ENCODE measurements at places on chromosomes 6 and 20. TPM values are rescaled to one million over a fixed set of nuclear protein-coding genes. Genes with fewer than 3 reads are reported as not detected.

DNA sequence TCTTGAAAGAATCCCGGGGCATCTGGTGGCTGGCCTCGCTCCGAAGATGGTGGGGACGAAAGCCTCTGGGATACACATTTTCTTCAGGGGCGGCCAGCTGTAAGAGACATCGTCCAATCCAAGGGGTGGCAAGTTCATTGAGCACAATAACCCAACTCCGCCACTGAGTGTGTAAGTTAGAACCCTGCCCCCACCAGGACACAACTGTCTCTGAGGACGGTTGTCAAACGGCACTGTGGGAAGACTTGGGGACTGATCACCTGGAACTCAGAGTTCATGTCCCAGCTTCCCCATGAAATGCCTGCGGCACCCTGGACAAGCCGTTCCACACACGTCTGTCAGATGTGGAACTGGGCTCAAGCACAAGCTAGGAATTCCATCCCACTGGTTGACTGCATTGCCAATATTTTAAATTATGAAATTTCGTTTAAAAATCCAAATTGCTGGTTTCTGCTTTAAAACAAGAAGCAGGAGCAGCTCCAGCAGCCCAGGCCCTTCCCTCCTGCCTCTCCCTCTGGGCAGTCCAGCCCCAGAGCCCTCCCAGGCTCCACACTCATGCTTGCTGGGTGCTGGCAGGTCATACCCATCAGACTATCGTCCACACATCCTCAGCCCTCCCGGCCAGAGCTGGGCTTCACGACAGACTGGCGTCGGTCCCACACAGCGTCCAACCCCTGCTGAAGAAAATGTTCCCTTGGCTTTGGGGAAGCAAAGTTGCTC, 80.9 kb upstream of the AFDN start:
- no peak for DNase-seq

Gene SAMD10
- 1.2 TPM for total RNA-seq

Gene MUC22
- not detected for total RNA-seq

Gene DEFB123
- total RNA-seq: not detected

- peak; percentile 66 for DNase-seq
Measured at GRCh38 chr6:139062932-139063646, 34.5 kb downstream of the ABRACL start.

GRCh38 chr6:84390851-84391250, 163.4 kb upstream of the CEP162 start:
- DNase-seq: no peak

DNA sequence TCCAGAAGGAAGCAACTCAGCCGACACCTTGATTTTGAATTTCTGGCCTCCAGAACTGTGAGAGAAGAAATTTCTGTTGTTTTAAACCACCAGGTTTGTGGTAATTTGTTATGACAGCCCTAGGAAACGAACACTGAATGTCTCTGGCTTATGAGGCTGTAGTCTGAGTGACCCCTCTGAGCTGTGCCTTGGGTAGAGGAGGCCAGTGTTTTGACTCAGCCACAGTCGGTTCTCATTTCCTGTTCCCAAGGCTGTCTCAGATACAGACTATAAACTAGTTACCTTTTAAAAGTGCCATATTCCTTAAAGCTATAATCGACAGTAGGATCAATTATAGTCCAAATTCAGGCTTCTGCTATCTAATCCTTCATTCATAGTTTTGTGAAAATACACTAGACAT, 391.2 kb upstream of the MAP3K7 start:
- no peak for DNase-seq

DNA sequence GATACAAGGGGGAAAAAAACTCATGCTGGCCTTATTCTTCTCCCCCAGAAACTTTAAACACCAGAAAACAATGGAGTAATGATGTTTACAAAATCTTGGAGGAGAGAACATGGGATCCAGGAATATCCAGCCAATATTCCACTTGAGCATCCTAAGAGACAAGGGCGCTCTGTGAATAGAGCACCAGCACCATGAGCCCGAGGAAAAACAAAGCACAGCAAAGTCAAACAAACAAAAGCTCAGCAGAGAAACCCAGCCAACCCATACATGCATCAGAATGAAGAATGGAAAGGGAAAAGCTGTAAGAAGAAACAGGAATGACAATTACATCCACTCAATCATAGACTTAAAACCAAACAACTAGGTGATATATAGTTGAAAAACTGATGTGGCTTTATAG, 4.6 kb upstream of the NAA20 start:
- no peak for DNase-seq

Gene TRIM10
- total RNA-seq: not detected

- DNase-seq: no peak
Measured at GRCh38 chr20:34710568-34710839, 6.4 kb downstream of the TP53INP2 start.

- no peak for DNase-seq
Measured at GRCh38 chr20:21693322-21693721, 12.1 kb upstream of the PAX1 start.

Gene EPM2A
- total RNA-seq: 5.7 TPM

Gene TULP1
- total RNA-seq: not detected

Gene SLC22A16
- total RNA-seq: 0.42 TPM

DNA sequence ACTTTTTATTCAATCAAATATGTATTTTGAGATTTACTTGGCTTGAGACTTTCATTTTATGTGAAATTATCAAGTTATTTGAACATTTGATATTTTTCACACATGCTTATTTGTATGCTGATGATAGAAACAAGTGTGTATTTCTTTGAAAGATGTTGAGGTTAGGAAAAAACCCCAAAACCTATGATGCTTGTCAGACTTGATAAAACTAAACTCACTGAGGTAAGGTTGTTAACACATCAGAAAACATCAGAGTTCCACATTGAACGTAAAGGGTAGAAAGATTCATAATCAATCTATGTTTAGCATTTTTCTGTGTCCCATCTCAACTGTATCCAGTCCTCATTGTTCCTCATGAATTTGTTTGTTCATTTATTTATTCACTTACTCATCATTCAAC, 12.2 kb downstream of the SF3B5 start:
- no peak for DNase-seq

- peak; percentile 69 for DNase-seq
Measured at GRCh38 chr6:30687659-30688431, 1.4 kb upstream of the PPP1R18 start.

DNA sequence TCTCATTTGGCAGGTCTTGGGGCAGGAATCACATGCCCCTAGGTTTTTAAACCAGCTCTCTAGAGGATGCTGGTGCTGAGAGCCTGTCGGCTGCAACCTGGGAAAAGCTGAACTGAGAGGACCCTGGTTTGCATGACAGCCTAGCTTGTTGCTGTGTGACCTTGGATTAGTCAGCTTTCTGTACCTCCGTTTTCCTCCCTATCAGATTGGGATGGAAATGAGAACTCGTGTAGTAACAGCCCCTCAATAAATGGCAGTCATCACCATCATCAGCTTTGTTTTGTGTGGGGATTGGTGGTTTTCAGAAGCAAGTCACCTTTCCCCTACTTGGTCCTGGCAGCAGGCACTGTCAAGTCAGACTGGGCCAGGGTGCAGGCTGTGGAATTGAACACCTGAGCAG, 75.2 kb upstream of the MYL9 start:
- no peak for DNase-seq

GRCh38 chr6:53982366-53983050, 128.7 kb upstream of the MLIP start:
- DNase-seq: peak; percentile 75

- peak; percentile 95 for DNase-seq
Measured at GRCh38 chr20:3686867-3687321, 5.1 kb upstream of the ADAM33 start.

Gene ZBTB12
- 2.3 TPM for total RNA-seq

- no peak for DNase-seq
Measured at GRCh38 chr6:30194797-30195690, 18.2 kb downstream of the TRIM26 start.
